ENCODE measurements at places on chromosomes 3 and 15. TPM values are rescaled to one million over a fixed set of nuclear protein-coding genes. Genes with fewer than 3 reads are reported as not detected.
A peak's percentile ranks its signal among the peaks of the same experiment; 100 is the strongest.

The GPR27 gene
- total RNA-seq = not detected

The PIGBOS1 gene
- 10.8 TPM for total RNA-seq

The CTXN2 gene
- total RNA-seq = not detected

The BNC1 gene
- total RNA-seq = 0.83 TPM

The MEF2A gene
- total RNA-seq = 31.8 TPM

The CADM2 gene
- 0.59 TPM for total RNA-seq

The TRPM1 gene
- total RNA-seq = not detected

GRCh38 chr3:123405021-123405420 lies 43.9 kb downstream of the ADCY5 start:
- no peak for DNase-seq

DNA sequence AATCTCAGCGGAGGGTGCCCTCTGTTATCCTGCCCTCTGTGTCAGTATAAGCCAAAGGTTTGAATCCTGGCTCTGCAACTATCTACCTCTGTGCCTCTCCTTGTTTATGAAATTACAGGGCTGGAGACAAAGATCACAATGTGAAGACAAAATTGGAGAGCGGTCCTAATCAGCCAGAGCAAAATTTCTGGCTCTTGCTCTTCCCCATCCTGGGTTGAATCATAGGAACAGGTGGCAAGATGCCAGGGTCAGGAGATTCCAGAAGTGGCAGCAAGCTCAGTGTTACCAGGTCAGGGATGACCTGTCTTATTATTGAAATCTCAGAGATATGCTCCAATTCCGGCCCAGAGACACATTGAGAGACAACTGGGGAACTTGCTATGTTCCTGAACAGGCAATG lies 2.3 kb upstream of the CCR2 start:
- DNase-seq = no peak

DNA sequence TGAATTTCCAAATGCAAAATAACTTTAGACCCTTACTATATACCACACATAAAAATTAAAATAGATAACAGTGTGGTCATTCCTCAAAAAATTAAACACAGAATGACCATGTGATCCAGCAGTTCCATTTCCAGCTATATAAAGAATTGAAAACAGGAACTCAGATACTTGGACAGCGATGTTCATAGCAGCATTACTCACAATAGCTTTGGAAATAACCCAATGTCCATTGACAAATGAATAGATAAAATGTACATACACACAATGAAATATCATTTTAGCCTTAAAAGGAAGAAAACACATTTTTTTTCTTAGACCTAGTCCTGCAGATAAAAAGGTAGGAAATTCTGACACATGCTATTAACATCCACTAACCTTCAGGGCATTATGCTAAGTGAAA lies 26.7 kb downstream of the RAD51 start:
- DNase-seq = no peak

- no peak for DNase-seq
These were observed 62.3 kb upstream of the ARL8B start for GRCh38 chr3:5059782-5060181.

DNA sequence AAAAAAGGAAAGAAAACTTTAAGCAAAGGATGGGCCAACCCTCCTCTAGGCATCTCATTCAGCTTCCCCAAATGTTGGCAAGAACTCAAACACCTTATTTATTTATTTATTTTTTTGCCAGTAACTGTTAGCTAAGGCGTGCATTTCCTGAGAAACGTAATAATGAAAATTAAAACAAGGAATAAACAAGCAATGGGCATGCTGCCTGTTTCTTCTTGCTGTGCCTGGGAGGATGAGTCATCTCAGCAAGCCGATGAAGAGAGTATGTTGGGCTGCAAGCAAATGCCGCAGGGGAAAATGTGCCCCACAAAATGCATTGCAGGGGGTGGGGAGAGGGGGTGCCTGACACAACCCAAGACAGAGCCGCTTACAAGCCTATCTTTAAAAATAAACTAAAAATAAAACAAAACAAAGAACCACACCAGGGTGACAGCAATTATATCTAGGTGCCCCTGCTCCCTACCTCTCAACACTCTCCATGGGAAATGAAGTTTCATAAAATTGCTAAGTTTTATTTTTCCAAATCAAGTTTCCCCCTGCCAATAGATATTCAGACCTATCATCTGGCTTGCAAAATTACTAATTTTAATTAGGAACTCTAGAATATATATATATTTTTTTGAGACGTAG lies 40.3 kb downstream of the EIF4E3 start:
- DNase-seq = no peak

DNA sequence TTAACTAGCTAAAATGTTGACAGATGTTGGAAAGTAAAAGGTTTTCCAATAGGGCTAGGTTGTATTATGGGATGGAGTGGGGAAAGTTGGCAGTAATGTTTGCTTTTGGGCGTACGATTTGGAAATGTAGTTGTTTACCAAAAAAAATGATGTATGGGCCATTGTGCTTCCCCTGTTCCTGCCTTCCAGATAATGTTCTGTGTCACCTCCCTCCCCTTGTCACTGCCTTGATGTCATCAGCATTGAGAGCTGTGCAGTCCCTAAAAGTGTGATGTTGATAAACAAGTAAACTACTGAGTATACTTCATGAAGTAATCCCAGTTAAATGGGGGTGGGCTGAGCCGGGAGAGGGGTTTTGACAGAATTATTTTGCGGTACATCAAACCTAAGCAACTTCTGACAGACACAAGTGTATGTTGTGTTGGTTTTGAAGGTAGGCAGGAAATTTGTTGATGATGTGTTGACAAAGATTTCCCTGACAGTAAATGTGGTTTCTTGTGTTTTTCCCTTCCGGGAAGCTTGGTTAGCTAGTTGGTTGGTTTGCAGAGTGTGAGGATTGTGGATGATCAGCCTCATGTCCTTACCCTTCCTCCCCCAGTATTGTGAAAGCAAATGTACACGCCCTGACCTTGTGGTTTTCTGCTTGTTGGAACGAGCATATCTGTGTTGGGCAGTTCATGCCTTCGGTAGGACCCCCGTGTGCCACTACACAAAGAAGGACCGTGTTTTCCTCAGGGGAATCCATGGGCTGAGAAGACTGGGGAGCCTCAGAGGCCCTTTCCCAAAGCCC lies 87.3 kb downstream of the PGPEP1L start:
- peak; percentile 13 for DNase-seq

DNA sequence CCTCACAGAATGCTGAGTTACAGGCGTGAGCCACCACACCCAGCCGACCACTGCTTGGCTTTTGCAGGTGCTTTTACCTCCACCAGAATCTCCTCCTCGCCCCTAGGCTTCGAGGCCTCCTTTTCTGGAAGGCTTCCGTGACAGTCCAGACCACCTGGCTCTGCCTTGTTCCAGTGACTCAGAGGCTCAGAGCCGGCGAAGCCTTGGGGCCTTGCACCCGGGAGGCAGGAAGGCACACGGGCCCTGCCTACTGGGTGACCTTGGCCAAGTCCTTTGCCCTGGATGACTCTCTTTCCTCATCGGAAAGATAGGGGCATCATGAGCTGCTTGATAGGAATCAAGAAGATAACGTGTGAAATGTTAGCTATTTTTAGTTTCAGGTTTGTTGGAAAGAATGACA lies 31.3 kb upstream of the FURIN start:
- DNase-seq = no peak

GRCh38 chr3:25153136-25153535 lies 274.9 kb upstream of the RARB start:
- no peak for DNase-seq

- DNase-seq = no peak
These were observed 174.2 kb downstream of the CACNA2D3 start for GRCh38 chr3:54296531-54296930.

GRCh38 chr15:48494631-48495030 lies 150.9 kb downstream of the FBN1 start:
- DNase-seq = no peak

GRCh38 chr3:125585595-125586223 lies 9.6 kb downstream of the OSBPL11 start:
- DNase-seq = peak; percentile 55

DNA sequence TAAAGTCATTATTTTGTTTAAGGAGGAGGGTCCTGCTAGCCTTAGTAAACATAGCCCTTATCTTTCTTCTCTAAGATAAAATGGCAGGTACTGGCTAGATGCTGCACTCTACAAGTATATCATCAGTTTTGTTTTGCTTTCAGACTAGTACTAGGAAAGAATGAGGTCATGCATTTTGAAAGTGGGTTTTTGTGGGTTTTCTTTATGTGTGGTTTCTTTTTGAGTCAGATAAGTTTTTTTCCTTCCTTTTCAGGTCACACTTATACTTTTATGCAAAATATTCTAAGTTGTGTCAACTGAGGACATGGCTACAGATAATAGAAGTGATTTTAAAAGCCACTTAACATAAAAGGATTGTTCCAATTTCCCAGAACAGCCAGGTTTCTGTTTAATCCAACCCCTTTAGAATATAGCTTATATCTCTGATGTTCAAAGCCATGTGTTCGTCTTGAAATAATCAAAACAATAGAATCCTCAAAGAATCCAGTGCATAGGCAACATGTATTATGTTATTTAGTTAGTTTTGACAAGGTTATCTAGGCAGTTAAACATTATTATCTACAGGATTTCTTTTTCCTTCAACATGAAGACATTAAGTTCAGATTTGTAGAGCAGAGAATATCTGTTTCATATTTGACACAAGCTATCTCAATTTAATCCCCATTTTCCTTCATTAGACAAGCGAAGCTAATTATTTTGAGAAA lies 406.2 kb downstream of the RBMS3 start:
- no peak for DNase-seq

GRCh38 chr15:29097168-29097567 lies 172.5 kb downstream of the NSMCE3 start:
- DNase-seq = no peak

DNA sequence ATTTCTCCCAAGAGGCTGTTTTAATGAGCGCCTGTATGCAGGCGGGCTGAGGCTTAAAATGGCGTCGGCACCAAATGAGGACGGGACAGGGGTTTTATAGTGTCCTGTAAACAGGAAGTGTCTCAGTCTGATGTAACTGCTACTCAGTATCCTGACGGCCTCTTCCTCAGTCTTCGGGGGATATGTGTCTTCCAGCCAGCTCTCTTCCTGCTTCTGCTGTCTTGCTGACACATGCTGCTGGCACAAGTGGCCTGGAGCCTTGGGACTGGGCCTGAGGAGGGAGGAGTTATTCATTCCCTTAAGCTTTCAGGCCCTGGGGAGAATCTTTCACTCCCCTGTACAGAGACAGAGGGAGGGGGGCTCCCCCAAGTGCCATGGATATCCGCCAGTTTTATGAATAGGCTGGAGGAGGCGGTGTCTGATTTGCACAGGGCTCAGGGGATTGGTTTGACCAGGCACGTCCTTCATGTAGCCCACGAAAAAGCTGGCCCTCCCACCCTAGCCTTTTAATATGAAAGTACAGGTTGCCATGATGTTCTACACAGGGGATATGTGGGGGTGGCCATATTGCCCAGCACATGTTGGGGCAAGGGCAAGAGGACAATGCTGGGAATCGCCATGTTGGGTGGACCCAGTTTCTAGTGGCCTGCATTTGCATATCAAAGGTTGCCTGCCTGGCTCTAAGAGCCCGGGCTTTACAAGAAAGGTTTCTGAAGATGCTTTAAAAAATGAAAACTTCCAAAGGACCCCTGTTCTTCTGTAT lies 19.9 kb downstream of the NDUFB4 start:
- DNase-seq = no peak

GRCh38 chr3:184334470-184335158 lies 2.8 kb upstream of the FAM131A start:
- peak; percentile 95 for DNase-seq

- no peak for DNase-seq
These were observed 642.8 kb upstream of the NR2F2 start for GRCh38 chr15:95687686-95688085.

All from PC-9 (cell line).